Ovary (tissue), 10 donors: ENCODE measurements at places on chromosomes 4 and X.

GRCh38 chr4:30653291-30653690, 66.9 kb upstream of the PCDH7 start:
- no peak for DNase-seq

DNA sequence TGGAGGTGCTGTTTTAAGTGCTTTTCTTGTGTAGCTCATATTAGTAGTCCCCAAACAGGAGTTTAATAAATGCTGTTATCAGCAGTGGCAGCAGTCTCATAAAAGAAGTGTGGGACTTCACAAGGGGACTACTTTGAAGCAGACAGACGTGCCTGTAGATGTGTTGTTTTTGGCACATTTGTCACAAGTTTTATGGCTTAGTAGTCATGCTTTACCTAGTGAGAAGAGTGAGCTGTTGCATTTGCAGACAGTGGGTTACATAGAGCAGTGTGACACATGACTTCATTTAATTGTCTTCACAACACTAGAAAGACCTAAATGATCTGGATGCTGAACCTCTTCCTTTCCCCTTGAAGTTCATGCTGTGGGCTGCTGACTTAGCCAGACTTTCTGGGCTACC, 149.5 kb upstream of the MBNL3 start:
- no peak for DNase-seq

DNA sequence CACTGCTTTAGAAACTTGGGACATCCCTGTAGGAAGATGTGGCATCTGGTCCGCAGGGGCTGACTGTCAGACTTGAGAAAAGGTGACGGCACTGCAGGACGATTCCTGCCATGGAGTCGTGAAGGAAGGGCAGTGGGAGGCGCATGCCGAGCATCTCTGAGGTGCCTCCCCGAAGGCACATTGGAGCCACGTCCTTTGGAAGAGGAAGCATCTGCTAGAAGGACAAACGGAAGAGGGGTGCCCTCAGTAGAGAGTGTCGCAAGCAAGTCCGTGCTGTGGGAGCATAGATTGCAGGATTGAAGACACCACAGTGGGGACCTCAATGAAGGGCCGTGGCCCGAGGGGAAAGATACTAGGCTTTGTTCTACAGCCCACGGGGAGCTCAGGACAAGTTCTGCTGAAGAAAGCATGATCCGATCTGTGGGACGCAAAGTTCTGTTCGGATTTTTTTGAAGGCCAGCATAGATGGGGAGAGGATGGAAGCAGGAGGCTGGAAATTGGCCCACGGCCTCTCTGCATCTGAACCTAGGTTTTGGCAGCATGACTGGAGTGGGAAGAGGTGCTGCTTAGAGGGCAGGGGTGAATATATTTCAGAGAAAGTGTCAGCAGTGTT, 24.2 kb upstream of the HELT start:
- DNase-seq: no peak

GRCh38 chrX:1679238-1679637, 64.4 kb downstream of the ASMT start:
- DNase-seq: no peak

DNA sequence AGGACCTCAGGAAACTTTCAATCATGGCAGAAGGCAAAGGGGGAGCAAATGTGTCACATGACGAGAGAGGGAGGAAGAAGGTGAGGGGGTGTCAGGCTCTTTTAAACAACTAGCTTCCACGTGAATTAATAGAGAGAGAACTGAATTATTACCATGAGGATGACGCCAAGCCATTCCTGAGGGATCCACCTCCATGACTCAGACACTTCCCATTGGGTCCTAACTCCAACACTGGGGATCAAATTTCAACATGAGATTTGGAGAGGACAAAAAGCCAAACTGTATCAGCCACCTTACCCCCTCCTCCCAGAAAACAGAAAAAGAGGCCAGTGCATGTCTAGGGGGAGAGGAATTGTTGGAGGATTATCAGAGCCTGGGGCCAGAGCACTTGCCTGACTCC, 40.4 kb upstream of the LAS1L start:
- DNase-seq: no peak

DNA sequence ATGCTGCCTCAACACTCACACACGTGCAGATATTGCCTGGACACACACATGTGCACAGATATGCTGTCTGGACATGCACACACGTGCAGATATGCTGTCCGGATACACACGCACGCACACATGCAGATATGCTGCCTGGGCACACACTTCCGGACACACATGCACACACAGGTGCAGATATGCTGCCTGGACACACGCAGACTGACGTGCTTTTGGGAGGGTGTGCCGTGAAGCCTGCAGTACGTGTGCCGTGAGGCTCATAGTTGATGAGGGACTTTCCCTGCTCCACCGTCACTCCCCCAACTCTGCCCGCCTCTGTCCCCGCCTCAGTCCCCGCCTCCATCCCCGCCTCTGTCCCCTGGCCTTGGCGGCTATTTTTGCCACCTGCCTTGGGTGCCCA, 14.7 kb downstream of the FGFRL1 start:
- no peak for DNase-seq

DNA sequence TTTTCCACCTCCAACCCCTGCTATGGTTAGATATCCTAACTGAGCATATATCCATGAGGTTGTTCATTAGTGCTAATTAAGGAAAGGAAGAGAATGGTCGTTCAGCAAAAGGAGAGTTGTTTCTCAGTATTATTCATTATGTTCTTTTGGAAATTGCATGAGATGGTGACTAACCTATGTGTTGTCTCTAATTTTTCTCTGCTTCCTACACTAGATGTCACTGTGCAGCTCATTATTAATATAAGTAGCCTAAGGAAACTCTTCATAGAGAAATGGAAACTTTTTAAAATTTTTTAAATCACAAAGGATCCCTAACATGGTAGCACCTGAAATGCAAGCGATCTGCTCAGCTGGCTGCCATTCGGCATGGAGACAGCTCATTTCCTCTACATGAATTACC, 67.7 kb upstream of the FAM9A start:
- DNase-seq: no peak

DNA sequence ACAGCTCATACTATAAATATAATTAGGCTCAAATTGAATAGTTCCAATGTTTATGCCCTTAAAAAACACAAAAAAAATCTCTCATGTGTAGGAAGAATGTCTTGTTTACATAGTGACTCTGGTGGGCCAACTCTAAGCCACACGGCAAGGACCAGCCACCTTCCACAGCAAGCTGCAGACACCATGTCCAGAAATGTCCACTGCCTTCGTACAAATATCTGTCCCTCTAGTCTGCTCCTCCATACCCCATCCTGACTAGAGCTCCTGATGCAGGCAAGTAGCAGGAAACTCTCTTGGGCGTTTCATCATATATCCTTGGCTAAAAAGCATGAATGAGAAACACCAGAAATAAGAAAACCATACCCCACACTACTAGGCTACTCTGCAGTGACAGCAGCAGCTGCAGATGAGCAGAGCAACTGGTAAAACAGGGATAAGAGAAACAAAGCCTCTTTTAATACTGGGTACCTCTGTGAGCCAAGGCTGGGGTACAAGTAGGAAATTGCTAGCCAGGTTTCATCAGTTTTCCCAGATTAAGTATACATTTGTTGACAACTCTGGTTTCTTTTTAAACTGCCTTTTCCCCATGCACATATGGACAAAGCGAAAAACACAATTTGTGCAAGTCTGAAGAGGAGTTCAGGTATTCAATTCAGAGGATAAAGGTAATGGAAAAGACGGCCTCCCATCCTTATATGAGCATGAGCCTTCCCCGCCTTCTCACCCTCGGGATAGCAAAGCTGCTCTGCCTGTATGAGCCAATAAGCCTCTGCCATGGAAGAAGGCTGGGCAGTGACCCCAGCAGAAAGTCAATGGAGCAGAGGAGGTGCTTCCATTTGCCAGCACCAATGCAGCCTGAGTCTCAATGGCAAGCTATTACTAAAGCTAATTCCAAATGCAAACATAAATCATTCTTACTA, 245.4 kb downstream of the DCLK2 start:
- no peak for DNase-seq

DNA sequence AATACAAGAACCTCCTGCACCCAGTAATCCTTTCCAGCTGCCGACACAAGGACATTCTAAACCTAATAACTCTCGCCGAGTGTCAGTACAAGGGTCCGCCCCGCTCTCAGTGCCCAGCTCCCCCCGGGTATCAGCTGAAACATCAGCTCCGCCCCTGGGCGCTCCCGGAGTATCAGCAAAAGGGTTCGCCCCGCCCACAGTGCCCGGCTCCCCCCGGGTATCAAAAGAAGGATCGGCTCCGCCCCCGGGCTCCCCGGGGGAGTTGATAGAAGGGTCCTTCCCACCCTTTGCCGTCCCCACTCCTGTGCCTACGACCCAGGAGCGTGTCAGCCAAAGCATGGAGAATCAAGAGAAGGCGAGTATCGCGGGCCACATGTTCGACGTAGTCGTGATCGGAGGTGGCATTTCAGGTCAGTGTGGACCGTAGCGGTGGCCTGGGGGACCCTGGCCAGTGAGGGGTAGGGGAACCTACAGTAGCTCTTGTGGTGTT, at the start of gene MAOA:
TSS of gene MAOA (plus strand) at position 295 of the 490 bp plus-strand sequence. CDS start at position 338, 43 bp downstream.
- peak; percentile 80 for DNase-seq

DNA sequence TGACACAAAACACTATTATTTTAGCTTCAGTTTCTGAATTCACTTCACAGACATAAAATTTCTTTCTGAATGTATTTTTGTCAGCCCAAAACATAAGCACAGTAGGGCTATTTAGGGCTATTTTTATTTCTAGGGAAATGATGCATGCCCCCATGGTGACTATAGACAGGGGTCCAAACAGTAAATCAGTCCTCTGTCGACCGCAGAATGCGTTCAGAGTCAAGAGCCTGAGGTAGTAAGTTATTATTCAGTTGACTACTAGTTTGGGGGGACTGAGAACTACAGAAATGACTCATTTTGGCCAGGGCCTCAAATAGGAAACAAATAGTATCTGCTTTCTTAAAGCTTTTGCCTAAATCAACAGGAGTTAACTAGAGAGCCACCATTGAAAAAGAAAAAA, 414.4 kb downstream of the AFF2 start:
- no peak for DNase-seq

DNA sequence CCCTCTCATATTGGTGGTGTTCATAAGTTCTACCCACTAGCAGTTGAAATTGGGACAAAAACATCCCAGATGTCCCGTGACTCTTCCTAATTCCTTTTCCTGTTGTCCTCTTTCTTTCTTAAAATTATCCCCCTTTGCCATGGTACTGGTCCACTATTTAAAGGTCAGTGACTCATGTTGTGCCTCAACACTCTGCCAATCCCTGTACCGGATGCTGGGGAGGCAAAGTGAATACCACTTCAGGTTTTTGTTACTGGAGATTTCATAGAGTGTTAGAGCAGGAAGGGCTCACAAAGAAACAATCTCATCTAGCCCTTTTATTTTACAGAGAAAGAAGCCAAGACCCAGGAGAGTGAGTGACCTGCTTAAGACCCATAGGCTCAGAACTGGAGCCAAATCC, 24.6 kb downstream of the SEPTIN11 start:
- no peak for DNase-seq

DNA sequence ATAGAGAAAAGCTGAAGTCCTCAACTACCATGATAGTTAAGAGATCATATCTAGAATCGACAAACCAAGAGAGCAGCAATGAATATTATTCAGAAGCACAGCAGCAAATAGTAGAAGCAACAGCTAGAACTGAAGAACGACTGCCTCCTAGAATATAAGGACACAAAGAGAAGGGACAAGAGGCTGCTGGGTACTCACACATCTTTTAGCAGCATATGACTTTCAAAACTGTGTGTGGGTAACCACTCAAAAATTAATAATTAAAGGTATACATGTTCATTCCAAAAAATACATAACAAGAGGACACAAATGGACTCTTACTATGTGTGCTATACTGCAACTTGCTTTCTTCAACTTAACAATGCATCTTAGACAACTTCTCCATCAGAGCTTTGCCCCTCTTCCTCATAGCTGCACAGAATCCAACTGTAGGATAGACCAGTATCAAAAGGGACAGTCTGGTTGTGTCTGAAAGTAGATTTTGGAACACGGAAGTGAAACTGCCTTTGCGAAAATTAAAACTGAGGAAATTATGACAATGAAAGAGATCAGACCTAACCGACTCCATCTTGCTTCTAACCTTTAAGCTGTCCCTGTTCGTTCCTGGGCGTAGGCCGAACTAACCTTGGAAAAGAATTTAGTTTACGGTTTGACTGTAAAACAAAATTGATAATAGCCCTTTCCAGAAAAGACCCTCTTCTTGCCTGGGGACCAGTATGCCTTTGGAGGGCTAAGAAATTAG, 125.7 kb downstream of the SH3KBP1 start:
- DNase-seq: no peak

DNA sequence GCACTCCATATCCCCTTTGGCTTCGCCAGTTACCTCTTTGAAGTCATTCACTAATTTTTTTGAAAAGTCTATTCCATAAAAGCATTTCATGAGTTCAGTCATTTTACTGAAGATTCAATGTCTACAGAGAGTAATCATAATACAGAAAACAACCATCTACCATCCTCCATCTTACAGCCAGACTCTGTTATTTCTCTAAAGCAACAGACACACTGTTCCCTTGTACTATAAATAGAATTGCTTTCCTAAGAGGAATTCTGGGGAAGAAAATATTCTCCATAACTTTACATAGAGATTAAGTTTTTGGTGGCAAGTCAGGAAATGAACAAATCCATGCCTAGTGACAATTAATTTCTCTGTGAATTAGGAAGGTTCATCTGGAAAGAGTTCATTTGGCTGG, 37.0 kb downstream of the XK start:
- DNase-seq: no peak

DNA sequence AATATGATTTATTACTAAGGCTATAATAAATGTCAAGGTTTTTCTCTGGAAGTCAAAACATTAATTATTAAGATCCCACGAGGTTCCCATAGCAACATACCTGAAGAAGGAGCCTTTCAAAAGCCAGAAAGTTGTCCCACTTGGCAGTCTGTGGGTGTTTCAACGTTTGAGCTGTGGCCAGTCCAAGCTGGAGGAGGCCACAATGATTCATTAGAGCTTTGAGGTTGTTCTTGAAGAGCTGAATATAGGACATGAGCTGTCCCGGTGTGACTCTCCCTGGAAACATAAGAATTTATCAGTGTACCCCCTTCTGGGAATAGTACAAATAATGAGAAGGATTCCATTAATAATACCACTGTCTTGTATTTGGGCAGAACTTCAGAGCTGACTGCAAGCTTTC, 92.1 kb downstream of the SCFD2 start:
- DNase-seq: no peak

- no peak for DNase-seq
These were observed 23.6 kb downstream of the KIF4A start for GRCh38 chrX:70313503-70313902.

- no peak for DNase-seq
These were observed 49.0 kb downstream of the SH2D1A start for GRCh38 chrX:124395145-124395880.

GRCh38 chrX:12981880-12982279, 7.0 kb downstream of the TMSB4X start:
- no peak for DNase-seq

DNA sequence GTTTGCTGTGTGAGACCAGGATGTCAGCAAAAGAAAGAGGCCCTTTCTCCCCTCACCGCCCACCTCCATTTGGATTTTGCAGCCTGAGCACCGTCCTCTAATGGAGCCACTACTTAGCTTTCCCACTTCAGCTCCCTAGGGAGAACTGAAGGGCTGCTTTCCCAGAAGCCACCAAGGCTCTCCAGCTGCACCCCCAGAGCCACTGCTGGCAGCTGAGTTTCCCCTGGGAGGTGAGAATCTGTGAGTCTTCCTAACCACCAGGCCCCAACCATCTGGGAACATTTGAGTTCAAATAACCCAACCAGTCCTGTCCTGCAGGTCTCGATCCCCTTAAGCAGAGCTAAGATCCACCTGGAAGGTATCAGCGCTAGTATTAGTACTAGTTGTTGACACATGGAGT, 173.1 kb upstream of the USP9X start:
- DNase-seq: no peak

- no peak for DNase-seq
These were observed 219.0 kb downstream of the ARHGAP10 start for GRCh38 chr4:147950841-147951240.
